ENCODE measurements at places on chromosomes 3 and 15. TPM values are rescaled to one million over a fixed set of nuclear protein-coding genes. Genes with fewer than 3 reads are reported as not detected.
A peak's percentile ranks its signal among the peaks of the same experiment; 100 is the strongest.

DNA sequence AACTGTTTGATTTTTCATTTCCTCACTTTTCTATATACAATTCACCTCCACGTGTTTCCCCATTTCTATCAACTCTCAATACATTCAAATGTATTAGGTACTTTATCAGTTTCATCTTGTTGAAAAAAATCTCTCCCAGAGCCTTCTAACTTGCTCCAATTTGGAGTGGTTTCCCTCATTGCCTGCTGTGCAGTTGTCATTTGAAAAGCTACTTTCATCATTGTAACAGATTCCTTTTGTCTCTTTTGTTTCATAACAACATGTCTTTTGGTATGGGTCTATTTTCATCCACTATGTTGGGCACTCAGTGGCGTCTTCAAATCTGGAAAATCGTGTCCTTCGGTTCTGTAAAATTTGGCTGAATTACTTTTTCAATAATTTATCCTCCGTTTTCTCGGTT lies 75.0 kb downstream of the NR2E3 start:
- DNase-seq, result no peak
- H3K36me3 ChIP-seq, result peaks cover 59% of the 10 kb centered on the region
- H3K4me1 ChIP-seq, result peaks cover 5% of the 10 kb centered on the region
- H3K27ac ChIP-seq, result no peak overlapping the region
- no peaks in the 10 kb centered on the region for H3K27me3 ChIP-seq

CAMKV gene
- total RNA-seq, result not detected

- no peak overlapping the region for H3K27ac ChIP-seq
- no peaks in the 10 kb centered on the region for H3K36me3 ChIP-seq
- H3K4me3 ChIP-seq, result no peak overlapping the region
- H3K27me3 ChIP-seq, result no peaks in the 10 kb centered on the region
- no peak for DNase-seq
Observed at GRCh38 chr3:62559831-62560445, 186.6 kb upstream of the FEZF2 start.

CACNA1D gene
- 2.0 TPM for total RNA-seq

PAK6 gene
- 0.40 TPM for total RNA-seq

SLC2A2 gene
- total RNA-seq, result not detected

FEZF2 gene
- not detected for total RNA-seq

ATP10A gene
- total RNA-seq, result not detected

- H3K4me1 ChIP-seq, result peaks cover 9% of the 10 kb centered on the region
- DNase-seq, result no peak
- H3K27me3 ChIP-seq, result no peaks in the 10 kb centered on the region
- H3K27ac ChIP-seq, result no peak overlapping the region
- H3K36me3 ChIP-seq, result peaks cover 34% of the 10 kb centered on the region
Observed at GRCh38 chr15:65909831-65910230, 40.5 kb downstream of the RAB11A start.

DNA sequence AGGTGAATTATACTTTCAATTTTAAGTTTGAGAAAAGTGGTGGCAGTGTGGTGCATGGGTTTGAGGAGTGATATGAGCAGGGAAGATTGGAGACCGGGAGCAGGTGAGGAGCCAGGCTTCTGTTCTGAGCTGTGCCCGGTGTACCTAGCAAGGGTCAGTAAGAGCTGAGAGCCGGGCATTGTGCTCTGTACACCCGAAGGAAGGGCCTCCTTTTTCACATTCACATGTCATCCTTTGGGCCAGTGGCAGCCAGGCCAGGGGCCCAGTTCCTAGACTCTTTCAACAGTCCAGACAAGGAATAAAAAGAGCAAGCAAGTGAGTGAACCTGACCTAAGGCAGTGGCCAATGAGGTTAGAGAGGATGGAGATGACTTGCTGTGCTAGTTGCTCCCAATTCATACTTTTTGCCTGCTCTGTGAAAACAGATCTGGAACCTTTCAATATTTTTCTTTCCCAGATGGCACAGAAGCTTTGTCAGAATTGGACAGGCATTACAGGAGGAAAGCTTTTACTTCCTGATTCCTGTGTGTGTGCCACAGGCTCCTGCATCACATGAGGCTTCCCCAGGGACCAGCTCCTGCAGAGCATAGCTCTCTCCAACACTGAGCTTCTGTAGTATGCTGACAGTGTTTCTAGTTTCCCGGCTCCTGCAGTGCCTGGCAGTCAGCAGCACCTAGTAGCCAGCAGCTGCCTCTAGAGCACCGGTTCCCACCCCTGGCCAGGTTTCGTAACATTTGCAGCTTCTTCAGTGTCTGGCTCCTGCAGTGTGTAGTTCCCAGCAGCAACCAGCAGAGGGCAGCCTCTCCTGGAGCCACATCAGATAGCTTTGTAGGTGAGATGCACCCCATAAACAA lies 5.3 kb upstream of the TRA2B start:
- peaks cover 1% of the 10 kb centered on the region for H3K36me3 ChIP-seq
- DNase-seq, result peak; percentile 78
- H3K27me3 ChIP-seq, result peaks cover 7% of the 10 kb centered on the region
- peaks cover 16% of the 10 kb centered on the region for H3K4me1 ChIP-seq
- peak overlapping the region; percentile 61 for H3K27ac ChIP-seq
- H3K4me3 ChIP-seq, result peak overlapping the region; percentile 58

- H3K4me3 ChIP-seq, result no peak overlapping the region
- peaks cover 7% of the 10 kb centered on the region for H3K27me3 ChIP-seq
- H3K36me3 ChIP-seq, result no peaks in the 10 kb centered on the region
- no peak for DNase-seq
Observed at GRCh38 chr3:12791430-12791829, 5.0 kb upstream of the CAND2 start.

STXBP5L gene
- total RNA-seq, result not detected

DNA sequence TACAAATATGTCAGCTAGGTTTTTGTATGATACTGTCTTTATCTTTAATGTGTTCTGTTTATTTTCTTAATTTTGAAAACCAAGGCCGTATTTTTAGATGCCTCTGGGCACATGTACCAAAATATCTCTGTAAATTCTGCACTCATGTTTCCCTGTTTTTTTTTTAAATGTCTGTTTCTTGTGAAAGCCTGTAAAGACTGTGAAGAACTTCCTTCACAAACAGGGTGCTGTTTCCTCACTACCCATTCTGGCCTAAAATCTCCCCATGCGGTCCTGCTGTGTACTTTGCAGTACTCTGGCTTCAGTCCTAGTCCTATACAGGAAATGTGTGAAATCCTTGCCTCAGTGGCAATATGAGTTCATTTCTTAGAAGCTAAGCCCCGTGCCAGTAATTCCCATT lies 133.4 kb upstream of the ZBTB20 start:
- no peak overlapping the region for H3K27ac ChIP-seq
- H3K36me3 ChIP-seq, result no peaks in the 10 kb centered on the region
- no peaks in the 10 kb centered on the region for H3K4me1 ChIP-seq
- H3K27me3 ChIP-seq, result peaks cover 9% of the 10 kb centered on the region

ARL6 gene
- total RNA-seq, result 4.2 TPM

GRCh38 chr3:150005243-150006112 lies 34.8 kb upstream of the PFN2 start:
- H3K4me1 ChIP-seq, result no peaks in the 10 kb centered on the region
- DNase-seq, result no peak
- peaks cover 3% of the 10 kb centered on the region for H3K27me3 ChIP-seq
- no peak overlapping the region for H3K4me3 ChIP-seq

- H3K36me3 ChIP-seq, result no peaks in the 10 kb centered on the region
- peaks cover 13% of the 10 kb centered on the region for H3K4me1 ChIP-seq
- no peak for DNase-seq
- H3K27me3 ChIP-seq, result no peaks in the 10 kb centered on the region
Observed at GRCh38 chr15:75136118-75136517, 65.6 kb upstream of the C15orf39 start.

TF gene
- 0.29 TPM for total RNA-seq

DNA sequence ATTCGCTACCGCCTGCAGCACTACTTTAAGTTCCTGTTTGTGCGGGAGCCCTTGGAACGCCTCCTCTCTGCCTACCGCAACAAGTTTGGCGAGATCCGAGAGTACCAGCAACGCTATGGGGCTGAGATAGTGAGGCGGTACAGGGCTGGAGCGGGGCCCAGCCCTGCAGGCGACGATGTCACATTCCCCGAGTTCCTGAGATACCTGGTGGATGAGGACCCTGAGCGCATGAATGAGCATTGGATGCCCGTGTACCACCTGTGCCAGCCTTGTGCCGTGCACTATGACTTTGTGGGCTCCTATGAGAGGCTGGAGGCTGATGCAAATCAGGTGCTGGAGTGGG lies 995 bp downstream of the CHST14 start:
- peaks cover 6% of the 10 kb centered on the region for H3K36me3 ChIP-seq
- H3K27ac ChIP-seq, result peak overlapping the region; percentile 76
- H3K4me3 ChIP-seq, result peak overlapping the region; percentile 88
- peaks cover 10% of the 10 kb centered on the region for H3K4me1 ChIP-seq
- DNase-seq, result peak; percentile 23
- no peaks in the 10 kb centered on the region for H3K27me3 ChIP-seq

DNA sequence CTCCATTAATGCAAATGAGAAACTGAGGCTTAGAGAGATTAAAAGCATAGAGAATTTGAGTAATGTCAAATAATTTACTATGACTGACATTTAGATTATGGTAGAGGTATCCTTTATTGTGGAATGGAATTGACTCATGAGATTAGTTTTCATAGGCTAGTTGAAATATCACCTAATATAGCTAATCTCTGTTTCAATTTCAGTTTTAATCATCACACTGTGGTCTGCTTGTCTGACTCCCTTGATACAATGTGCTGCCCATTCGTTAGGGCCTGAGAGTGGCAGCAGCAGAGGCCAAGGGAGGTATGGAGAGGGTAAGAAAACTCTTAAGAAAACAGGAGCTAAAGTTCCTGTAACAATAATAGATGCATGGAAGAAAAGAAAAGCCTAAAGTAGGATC lies 13.2 kb upstream of the ZBTB20 start:
- no peaks in the 10 kb centered on the region for H3K36me3 ChIP-seq
- H3K27me3 ChIP-seq, result no peaks in the 10 kb centered on the region
- H3K27ac ChIP-seq, result no peak overlapping the region
- no peak for DNase-seq
- peaks cover 15% of the 10 kb centered on the region for H3K4me1 ChIP-seq
- no peak overlapping the region for H3K4me3 ChIP-seq

TRH gene
- not detected for total RNA-seq

- no peak overlapping the region for H3K27ac ChIP-seq
- no peak for DNase-seq
- no peak overlapping the region for H3K4me3 ChIP-seq
- H3K36me3 ChIP-seq, result peaks cover 24% of the 10 kb centered on the region
- H3K4me1 ChIP-seq, result peaks cover 62% of the 10 kb centered on the region
- H3K27me3 ChIP-seq, result no peaks in the 10 kb centered on the region
Observed at GRCh38 chr15:84702961-84703482, 12.9 kb downstream of the SEC11A start.

GRCh38 chr15:23472678-23473077 lies 25.6 kb upstream of the GOLGA6L2 start:
- no peaks in the 10 kb centered on the region for H3K27me3 ChIP-seq
- no peak overlapping the region for H3K4me3 ChIP-seq
- no peak for DNase-seq
- no peaks in the 10 kb centered on the region for H3K4me1 ChIP-seq
- H3K36me3 ChIP-seq, result no peaks in the 10 kb centered on the region

CAMK2N2 gene
- not detected for total RNA-seq

- no peaks in the 10 kb centered on the region for H3K4me1 ChIP-seq
- H3K4me3 ChIP-seq, result no peak overlapping the region
- peaks cover 55% of the 10 kb centered on the region for H3K36me3 ChIP-seq
- H3K27ac ChIP-seq, result no peak overlapping the region
- no peak for DNase-seq
Observed at GRCh38 chr15:89114990-89115389, 26.7 kb downstream of the ABHD2 start.

SLC28A1 gene
- total RNA-seq, result not detected

SLC9C1 gene
- total RNA-seq, result 0.24 TPM

PPP1R14D gene
- not detected for total RNA-seq

GMNC gene
- not detected for total RNA-seq

DNA sequence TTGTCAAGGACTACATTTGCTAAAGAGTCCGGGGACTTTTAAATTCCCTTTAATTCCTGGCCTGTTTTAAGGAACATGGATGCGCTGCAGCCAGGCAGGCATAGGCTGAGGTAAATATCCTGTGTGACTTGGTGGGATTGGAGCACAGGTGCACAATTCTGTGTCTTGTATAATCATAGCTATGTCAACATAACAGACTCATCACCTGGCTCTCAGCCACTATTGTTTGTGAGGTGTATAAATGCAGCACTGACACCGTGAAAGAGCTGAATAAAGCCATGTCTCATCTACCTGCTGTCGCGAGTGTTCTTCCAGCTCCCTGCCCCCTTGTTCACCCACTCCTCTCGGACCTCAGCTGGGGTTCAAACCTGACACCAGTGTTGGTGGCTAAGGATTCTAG lies 109.7 kb downstream of the MFSD1 start:
- no peaks in the 10 kb centered on the region for H3K4me1 ChIP-seq
- H3K4me3 ChIP-seq, result no peak overlapping the region
- H3K27ac ChIP-seq, result no peak overlapping the region
- H3K36me3 ChIP-seq, result no peaks in the 10 kb centered on the region

HIGD2B gene
- 0.55 TPM for total RNA-seq

DNA sequence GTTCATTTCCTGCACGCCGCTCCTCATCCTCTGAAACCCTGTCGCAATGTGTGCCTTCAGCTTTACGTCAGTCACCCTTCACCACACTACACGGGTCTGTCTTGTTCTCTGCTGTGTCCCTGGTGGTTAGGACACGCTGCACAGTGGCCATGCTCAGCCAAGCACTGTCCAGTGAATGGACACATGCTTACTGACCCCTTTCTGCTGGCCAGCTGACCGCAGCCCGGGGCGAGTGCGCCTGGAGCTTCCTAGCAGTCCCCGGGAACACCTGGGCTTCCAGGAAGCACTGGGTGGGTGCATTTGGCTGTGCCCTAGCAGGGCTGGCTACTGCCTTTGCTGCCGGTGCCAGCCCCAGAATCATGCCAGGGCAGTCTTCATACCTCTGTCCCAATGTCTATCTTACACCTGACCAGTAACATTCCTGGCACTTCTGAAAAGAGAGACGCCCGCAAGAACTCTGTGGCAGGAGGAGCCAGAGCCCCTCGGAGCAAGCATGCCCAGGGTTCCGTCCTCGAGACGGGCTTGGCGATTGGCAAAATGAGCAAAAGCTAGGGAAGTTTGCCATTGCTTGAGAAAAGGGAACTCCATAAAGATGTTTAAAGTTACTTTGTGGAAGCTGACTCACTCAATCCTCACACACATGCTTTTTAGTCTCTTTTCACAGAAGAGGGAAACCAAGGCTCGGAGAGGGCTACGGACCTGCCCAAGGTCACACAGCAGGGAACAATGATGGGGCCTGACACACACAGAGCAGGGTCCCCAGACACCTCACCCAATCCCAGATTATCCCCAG lies 15.7 kb upstream of the ZXDC start:
- no peak overlapping the region for H3K27ac ChIP-seq
- peaks cover 5% of the 10 kb centered on the region for H3K4me1 ChIP-seq
- no peak overlapping the region for H3K4me3 ChIP-seq
- H3K27me3 ChIP-seq, result no peaks in the 10 kb centered on the region

TMCO5A gene
- not detected for total RNA-seq

- H3K27me3 ChIP-seq, result no peaks in the 10 kb centered on the region
- H3K4me3 ChIP-seq, result no peak overlapping the region
- H3K27ac ChIP-seq, result no peak overlapping the region
- no peaks in the 10 kb centered on the region for H3K4me1 ChIP-seq
- H3K36me3 ChIP-seq, result peaks cover 69% of the 10 kb centered on the region
Observed at GRCh38 chr15:43168192-43169107, 16.8 kb upstream of the CCNDBP1 start.

All from activated B cell treated with CpG ODN at 0.5 μM for 24 hours (primary cell).